ENCODE measurements at places on chromosomes 1 and 21.
A peak's percentile ranks its signal among the peaks of the same experiment; 100 is the strongest.

DNA sequence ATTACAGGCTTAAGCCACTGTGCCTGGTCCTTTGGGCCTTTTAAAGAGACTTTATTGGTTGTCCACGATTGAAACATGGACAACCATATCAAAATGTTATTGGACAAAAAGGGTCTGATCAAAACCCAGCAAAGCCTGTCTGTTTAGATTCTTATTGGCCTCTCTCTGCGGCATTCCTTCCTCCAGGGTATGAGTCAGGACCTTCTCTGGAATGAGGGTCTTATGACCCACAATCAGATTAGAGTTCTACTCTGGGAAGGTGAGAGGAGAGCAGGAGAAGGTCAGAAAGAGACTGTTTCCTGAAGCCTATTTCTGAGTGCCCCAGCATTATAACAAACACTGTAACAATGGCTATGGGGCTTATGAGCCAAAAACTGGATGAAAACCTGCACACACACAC lies 7.9 kb downstream of the LURAP1 start:
- no peak overlapping the region for H3K27ac ChIP-seq
- no peaks in the 10 kb centered on the region for H3K27me3 ChIP-seq
- H3K4me1 ChIP-seq, result no peaks in the 10 kb centered on the region
- no peak for DNase-seq
- H3K4me3 ChIP-seq, result no peak overlapping the region

GRCh38 chr1:20648438-20648837 lies 12.7 kb downstream of the DDOST start:
- H3K4me1 ChIP-seq, result no peaks in the 10 kb centered on the region
- peaks cover 30% of the 10 kb centered on the region for H3K36me3 ChIP-seq
- DNase-seq, result no peak
- no peaks in the 10 kb centered on the region for H3K27me3 ChIP-seq

DNA sequence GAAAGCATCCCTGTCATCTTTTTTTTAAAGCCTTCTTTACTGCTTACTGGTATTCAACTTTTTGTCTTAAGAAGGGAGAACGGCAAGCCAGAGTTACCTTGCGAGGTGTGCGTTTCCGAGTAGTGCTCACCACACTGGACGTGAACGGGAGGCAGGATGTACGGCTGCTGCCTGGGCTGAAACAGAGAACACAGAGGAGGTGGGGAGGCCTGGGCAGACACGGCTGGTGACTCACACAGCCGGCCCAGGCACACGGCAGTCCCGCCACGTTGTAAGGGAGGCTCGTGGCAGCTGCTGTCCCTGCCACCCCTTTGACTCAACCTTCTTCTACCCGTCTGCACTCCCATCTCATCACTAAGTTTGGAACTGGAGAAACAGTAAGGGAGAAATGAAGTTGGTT lies 105.8 kb downstream of the SMYD2 start:
- DNase-seq, result peak; percentile 27
- H3K4me1 ChIP-seq, result peaks cover 40% of the 10 kb centered on the region
- peaks cover 11% of the 10 kb centered on the region for H3K36me3 ChIP-seq
- H3K4me3 ChIP-seq, result peak overlapping the region; percentile 64
- peak overlapping the region; percentile 93 for H3K27ac ChIP-seq

DNA sequence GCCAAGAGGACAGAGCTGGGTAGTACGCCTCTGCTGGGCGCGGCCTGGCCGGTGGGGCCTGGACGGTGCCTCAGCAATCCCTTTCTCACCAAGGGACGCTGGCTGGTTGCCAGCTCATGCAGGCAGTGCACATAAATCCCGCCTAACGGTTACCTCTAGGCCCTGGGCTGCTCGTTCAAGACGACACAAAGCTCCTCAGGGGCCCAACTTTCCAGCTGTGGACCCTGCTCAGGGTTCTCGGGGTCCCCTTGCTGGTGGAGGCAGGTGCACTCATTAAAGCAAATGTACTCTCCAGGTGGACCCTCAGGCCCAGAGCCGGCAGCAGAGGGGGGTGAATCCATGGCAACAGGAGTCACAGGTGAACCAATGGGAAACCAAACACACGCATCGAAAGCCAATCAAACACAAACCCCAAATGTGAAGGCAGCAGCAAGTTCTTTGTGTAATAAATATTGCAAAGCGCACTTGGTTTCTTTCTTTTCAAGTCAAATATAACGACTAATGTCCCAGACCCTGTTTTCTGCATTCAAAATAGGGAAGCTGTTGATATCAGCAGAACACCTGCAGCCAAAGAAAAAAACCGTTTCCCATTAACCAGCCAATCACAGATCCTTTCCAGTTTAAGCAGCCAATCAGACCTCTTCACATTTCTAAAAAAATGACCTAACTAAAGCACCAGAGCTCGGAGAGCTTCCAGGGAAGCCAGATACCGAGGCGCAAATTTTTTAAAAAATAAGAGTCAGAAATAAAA lies 26.1 kb upstream of the CLSTN1 start:
- peaks cover 12% of the 10 kb centered on the region for H3K27me3 ChIP-seq
- H3K27ac ChIP-seq, result no peak overlapping the region
- peaks cover 5% of the 10 kb centered on the region for H3K4me1 ChIP-seq
- peaks cover 3% of the 10 kb centered on the region for H3K36me3 ChIP-seq
- H3K4me3 ChIP-seq, result peak overlapping the region; percentile 20

DNA sequence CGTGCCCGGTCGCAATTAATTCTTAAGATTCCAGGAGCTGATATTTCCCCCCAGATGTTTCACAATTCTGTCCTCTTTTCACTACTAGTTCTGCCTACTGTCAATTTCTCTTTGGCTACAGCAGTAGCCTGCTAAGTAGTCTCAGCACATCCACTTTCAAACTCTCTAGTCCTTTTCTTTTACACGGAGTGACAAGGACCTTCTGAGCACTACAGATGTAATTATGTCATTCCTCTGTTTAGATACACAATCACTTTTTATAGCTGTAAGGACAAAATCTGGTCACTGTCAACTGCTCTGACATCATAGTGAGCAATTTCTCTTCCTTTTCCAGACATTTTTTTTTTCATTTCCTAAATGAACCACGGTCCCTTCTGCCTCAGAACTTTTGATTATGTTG lies 421.7 kb upstream of the CHRM3 start:
- H3K27ac ChIP-seq, result no peak overlapping the region
- DNase-seq, result no peak
- no peaks in the 10 kb centered on the region for H3K27me3 ChIP-seq
- H3K4me1 ChIP-seq, result no peaks in the 10 kb centered on the region
- H3K36me3 ChIP-seq, result no peaks in the 10 kb centered on the region
- no peak overlapping the region for H3K4me3 ChIP-seq

DNA sequence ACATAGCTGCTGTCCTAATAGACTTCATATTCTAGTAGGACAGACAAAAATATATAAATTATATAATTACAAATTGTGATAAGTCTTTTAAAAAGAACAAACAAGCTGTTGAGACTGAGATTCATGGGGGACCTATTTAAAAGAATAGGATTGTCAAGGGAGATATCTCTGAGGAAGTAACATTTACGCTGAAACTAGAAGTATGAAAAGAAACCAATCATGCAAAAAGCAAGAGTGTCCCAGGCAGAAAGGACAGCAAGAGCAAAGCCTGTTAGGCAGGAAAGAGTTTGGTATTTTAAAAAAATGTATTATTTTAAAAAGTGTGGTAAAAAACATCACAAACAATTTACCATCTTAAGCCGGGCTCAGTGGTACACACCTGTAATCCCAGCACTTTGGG lies 9.1 kb upstream of the METTL13 start:
- H3K27ac ChIP-seq, result no peak overlapping the region
- H3K4me1 ChIP-seq, result peaks cover under 1% of the 10 kb centered on the region
- no peaks in the 10 kb centered on the region for H3K36me3 ChIP-seq
- no peak for DNase-seq
- peaks cover 4% of the 10 kb centered on the region for H3K27me3 ChIP-seq

GRCh38 chr1:215911406-215911968 lies 344.4 kb downstream of the KCTD3 start:
- no peak for DNase-seq
- no peaks in the 10 kb centered on the region for H3K36me3 ChIP-seq
- H3K4me3 ChIP-seq, result no peak overlapping the region
- H3K27me3 ChIP-seq, result no peaks in the 10 kb centered on the region
- H3K27ac ChIP-seq, result no peak overlapping the region

DNA sequence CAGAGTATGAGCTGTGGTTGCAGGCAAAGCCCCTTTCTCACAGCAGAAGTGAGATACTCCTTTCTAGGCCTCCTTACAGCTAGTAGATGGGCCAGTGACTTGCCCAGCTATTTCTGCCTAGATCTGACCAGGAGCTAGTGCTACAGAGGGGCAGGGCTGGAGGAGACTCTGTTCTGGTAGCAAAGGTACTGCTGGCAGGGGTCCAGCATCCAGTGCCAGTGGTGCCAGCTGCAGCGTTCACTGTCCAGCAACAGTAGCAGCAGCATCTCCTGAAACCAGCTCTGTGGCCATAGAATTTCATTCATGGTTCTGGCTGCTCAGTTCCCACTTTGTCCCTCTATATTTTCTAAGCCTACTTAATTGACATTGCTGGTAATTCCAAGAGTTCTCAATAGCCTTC lies 62.5 kb upstream of the CNN3 start:
- no peak overlapping the region for H3K4me3 ChIP-seq
- H3K36me3 ChIP-seq, result no peaks in the 10 kb centered on the region
- H3K4me1 ChIP-seq, result peaks cover 8% of the 10 kb centered on the region
- no peak overlapping the region for H3K27ac ChIP-seq

- H3K36me3 ChIP-seq, result no peaks in the 10 kb centered on the region
- H3K27me3 ChIP-seq, result peaks cover 7% of the 10 kb centered on the region
- H3K27ac ChIP-seq, result no peak overlapping the region
- no peak overlapping the region for H3K4me3 ChIP-seq
- peaks cover 3% of the 10 kb centered on the region for H3K4me1 ChIP-seq
- no peak for DNase-seq
Observed at GRCh38 chr1:236029428-236029940, 35.4 kb downstream of the NID1 start.

DNA sequence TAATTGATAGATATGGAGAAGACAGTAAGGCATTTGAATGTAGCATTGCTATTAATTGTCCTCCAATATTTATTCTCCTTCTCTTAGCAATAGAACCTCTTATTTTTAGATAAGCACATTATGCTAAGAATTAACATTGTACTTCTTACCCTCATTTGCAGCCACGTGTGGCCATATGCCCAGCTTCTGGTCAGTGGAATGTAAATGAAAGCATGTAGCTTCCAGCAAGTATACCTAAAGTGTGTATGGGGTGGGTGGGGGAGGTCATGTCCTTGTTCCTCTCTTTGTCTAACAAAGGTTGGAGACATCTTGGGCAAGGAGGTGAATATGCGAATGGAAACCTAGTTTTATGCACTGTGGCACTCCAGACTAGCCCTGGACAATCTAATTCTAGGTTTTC lies 133.6 kb upstream of the HMCN1 start:
- no peak overlapping the region for H3K4me3 ChIP-seq
- no peak overlapping the region for H3K27ac ChIP-seq
- no peak for DNase-seq
- H3K4me1 ChIP-seq, result peaks cover 8% of the 10 kb centered on the region

DNA sequence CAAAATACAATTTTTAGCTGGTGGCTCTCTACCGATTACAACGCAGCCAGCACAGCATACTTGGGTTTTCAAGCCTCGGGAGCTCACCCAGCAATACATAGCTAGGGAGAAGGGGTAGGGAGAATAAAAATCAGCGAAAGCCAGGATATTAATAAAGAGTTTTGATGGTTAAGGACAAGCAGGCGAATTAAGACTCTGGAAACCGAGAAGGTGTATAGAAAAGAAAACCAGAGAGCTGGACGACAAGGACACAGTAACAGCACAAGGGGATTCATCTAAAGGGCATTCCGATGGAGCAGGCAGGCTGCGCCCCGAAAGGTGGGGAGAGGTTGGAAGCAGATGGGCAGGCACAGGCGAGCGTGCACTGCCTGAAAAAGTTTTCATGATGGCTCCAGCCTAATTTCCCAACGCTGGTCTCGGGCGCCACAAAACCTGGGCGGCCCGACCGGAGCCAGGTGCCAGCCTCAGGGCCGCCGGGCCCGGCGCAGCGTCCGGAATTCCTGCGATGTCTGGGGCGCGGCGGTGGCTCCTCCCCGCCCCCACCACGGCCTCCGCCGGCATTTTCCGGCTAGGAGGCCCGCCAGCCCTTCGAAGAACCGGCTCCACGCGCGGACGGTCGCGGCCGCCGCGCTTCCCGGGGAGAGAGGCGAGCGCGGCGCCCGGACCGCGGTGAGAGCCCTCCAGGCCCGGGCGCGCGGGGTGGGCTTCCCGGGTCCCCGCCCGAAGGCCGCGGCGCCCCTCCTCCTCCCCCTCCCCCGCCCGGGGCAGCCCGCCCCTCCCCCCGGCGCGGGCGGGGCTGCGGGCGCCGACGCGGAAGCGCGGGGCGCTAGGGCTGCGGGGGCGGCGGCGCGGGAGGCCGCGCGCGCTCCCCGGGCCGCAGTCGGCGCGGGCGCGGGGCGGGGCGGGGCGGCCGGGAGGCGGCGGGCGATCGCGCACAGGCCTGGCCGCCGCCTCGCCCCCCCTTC lies 774 bp upstream of the DYRK1A start:
- peaks cover 35% of the 10 kb centered on the region for H3K4me1 ChIP-seq
- no peak for DNase-seq
- peaks cover 2% of the 10 kb centered on the region for H3K27me3 ChIP-seq
- H3K36me3 ChIP-seq, result peaks cover 4% of the 10 kb centered on the region
- peak overlapping the region; percentile 95 for H3K27ac ChIP-seq

GRCh38 chr1:244186372-244186771 lies 135.3 kb downstream of the ZBTB18 start:
- no peaks in the 10 kb centered on the region for H3K4me1 ChIP-seq
- no peak overlapping the region for H3K27ac ChIP-seq
- DNase-seq, result no peak
- H3K4me3 ChIP-seq, result no peak overlapping the region
- peaks cover 5% of the 10 kb centered on the region for H3K27me3 ChIP-seq

GRCh38 chr1:202247104-202247503 lies 53.5 kb downstream of the LGR6 start:
- H3K27me3 ChIP-seq, result peaks cover 17% of the 10 kb centered on the region
- no peak overlapping the region for H3K27ac ChIP-seq
- no peaks in the 10 kb centered on the region for H3K36me3 ChIP-seq
- no peak for DNase-seq
- H3K4me1 ChIP-seq, result no peaks in the 10 kb centered on the region

DNA sequence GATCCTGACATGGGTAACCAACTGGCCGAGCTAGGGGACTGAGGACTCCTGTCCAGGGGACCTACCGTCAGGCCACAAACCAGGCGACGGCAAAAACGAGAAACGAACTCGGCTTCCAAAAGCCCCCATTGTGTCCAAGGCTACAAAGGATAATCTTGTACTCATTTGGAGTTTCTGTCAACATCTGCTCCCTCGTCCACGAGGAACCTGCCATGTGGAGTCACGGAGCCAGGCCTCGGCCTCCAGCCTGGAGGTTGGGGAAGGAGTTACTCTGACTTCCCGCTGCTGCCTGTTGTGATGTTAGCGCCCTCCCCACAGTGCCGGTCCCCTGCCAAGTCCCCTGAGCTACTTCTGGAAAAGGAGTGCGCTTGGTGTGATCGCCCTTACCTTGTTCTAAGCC lies 7.3 kb downstream of the KRTAP10-1 start:
- H3K27ac ChIP-seq, result no peak overlapping the region
- no peak overlapping the region for H3K4me3 ChIP-seq
- H3K27me3 ChIP-seq, result no peaks in the 10 kb centered on the region
- H3K4me1 ChIP-seq, result no peaks in the 10 kb centered on the region

GRCh38 chr1:3283849-3284248 lies 170.6 kb upstream of the ARHGEF16 start:
- H3K36me3 ChIP-seq, result no peaks in the 10 kb centered on the region
- H3K27me3 ChIP-seq, result peaks cover 3% of the 10 kb centered on the region
- DNase-seq, result no peak
- no peak overlapping the region for H3K27ac ChIP-seq
- H3K4me3 ChIP-seq, result no peak overlapping the region
